ENCODE measurements at places on chromosomes 6 and 20.

DNA sequence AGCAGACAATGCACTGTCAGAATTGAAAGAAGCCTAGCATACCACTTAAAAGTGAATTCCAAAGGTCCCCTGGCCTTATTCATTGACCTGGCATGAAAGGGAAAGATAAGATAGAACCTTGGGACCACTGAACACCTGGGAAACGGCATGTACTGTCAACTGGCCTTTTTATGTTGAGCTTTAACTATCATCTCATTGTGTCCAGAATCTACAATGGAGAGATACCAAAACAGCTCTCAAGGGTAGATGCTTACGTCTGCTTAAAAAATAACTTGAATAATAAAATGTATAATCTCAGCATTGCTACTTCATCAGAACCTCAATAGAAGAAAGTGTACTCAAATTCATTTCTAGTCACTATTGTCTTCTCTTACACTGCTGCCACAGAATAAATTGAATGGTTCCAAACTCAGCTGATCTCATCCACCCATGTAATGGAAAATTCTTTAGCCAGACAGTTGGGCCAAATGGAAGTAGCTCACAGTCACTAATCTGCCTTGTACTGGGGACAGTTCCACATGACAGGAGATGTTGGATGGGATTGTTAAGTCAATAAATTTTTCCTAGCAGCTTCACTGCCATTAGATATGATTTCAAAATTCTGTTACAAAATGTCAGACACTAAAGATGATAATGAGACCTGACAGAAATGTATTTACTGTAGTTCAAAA is 93.8 kb downstream of the MLIP start:
- DNase-seq, result no peak

DNA sequence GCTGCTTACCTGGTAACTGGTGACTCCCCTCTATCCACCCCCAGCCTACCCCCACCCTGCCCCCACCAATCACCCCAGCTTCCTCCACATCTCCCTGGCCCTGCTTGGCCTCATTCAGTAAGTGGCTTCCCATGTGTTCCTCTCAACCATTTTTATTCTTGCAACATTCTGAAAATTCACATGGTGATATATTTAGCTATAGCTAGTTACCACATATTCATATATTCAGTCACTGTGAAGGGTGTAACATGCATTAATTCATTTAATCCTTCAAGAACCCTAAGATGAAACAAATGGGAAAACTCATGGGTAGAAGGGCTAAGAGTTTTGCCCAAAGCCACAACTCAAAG is 95.4 kb upstream of the CEP85L start:
- no peak for DNase-seq

DNA sequence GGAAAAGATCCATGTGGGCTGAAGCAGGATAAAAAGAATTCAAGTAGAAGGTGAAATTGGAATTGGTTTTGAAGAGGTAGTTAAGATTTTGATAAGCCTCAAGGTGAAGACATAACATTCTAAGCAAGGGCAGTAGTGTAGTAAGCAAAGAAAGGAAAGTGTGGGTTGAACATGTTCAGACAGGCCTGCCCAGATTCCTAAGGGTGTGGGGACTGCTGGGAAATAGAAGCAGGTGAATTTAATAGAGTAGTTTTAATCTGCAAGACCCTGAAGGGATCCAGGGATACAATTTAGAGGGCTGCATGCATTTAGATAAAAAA is 19.1 kb downstream of the TAB2 start:
- no peak for DNase-seq

DNA sequence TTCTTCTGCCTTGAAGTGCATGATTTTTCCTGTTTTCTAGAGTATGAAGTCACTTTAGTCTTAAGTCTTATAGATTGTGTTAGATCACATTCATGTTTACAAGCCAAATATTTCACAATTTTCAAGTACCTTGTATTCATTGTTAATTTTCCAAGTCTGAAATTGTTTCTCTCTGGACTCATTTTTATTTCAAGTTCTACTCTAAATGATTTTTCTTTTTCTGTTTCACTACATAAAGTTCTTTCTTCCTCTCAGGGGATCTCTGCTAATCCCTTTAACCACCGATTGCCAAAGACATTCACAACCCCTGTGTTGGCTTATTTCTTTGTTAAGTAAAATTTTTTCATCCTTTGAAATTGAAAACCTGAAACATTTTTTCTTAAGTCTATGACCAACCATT is 805.7 kb downstream of the KIF16B start:
- no peak for DNase-seq

- no peak for DNase-seq
Measured at GRCh38 chr6:167791780-167792478, 34.8 kb upstream of the AFDN start.

DNA sequence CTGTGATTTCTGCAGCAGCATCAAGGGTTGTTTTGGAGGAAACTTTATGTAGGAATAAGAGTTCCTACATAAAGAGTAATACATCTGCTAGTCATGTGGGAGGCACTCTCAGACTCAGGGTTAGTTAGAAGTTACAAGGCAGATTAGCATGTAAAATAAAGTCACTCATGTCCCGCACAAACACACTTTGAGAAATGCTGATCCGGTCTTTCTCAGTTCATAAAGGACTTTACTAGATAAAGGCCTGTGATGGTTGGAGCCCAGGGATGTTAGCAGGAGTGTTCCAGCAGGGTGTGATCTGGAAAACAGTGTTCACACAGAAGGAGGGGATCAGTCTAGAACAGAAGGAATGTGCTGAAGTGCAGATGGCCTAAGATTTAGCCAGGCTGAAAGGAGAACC is 33.1 kb upstream of the NOP56 start:
- no peak for DNase-seq

GRCh38 chr6:29490552-29490951 is 2.8 kb upstream of the MAS1L start:
- DNase-seq, result no peak

- no peak for DNase-seq
Measured at GRCh38 chr6:105557291-105557690, 154.4 kb upstream of the PREP start.

DNA sequence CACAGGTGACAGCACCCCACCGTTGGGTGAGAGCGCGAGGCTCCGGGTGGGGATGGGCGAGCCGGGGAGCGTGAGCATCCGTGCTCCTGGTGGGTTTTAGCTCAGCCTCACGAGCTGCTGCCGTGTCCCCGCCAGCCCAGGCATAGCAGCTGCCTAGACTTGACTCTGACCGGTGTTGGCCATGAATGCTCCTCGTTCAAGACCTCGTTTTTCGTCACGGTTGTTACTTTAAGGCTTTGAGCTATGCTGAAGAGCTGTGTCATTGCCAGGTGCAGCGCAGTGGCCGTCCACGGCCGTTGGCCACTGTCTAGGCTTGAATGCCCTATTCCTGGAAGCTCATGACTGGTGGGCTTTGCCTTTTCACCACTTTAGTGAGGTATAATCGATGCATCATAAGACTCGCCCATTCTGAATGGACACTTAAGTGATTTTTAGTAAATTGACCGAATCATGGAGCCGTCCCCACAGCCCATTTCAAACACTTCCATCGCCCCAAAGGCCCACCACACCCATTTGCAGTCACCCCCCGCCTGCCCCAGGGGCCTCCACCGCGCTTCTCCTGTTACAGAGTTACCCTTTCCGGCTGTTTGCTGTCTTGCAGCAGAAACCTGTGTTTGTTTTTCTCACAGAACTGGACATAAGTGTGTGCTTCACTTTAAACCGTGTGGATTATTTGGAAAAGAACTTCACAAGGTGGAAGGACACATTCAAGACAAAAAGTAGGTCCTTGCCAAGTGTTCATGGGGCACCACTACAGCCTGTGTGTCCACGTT is 21.4 kb upstream of the ADRM1 start:
- DNase-seq, result peak; percentile 100

Data from NCI-H1417 (cell line).